ENCODE measurements at places on chromosomes 5 and 9. TPM values are rescaled to one million over a fixed set of nuclear protein-coding genes. Genes with fewer than 3 reads are reported as not detected.

The C1QTNF2 gene
- 8.2 TPM for polyA plus RNA-seq

The YTHDC2 gene
- 5.5 TPM for polyA plus RNA-seq

DNA sequence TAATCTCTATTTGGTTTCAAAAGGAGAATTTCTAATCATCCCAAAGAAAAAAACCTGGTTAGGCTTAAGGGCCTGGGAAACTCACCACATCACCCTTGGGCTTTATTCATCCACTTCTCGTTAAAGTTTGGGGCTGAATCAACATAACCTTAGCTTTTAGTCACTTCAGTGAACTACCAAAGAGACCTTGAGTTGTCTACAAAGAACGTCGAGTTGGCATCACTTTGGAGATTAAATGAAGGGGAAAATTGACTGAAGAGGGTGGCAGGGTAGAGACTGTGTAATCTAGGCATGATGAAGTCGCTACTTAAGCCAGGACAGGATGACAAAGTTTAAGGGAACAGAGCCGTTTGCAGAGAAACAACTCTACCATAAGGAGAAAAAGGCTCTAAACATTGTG lies 341.4 kb downstream of the RAB3C start:
- no peak for DNase-seq

GRCh38 chr9:135189497-135189896 lies 102.0 kb downstream of the OLFM1 start:
- DNase-seq = no peak
